ENCODE measurements at places on chromosomes 11 and 22.

GRCh38 chr11:92022499-92022898 is 202.1 kb upstream of the FAT3 start:
- DNase-seq, result no peak

- no peak for DNase-seq
These were observed 100.7 kb upstream of the SEZ6L start for GRCh38 chr22:26068571-26068970.

- DNase-seq, result no peak
These were observed 25.4 kb downstream of the CNTF start for GRCh38 chr11:58647866-58648265.

DNA sequence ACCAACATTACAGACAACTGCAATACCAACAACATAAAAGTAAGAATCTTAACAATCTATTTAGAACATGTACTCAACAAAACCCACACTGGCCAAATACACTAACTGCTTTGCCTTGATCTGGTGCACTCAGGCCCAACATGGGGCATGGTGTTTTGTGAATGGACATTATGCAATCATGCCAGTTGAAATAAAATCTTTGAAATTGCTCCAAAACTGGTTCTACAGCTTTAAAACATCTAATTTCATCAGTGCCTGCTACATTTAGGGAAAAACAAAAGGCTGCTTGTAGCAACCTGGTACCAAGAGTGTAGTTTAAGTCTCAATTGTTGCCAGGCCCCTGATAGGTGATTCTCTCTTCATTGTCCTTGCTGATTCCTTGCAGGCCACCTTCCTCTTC is 3.3 kb upstream of the CTR9 start:
- no peak for DNase-seq

- no peak for DNase-seq
These were observed 15.0 kb downstream of the IPO7 start for GRCh38 chr11:9399466-9399865.

Measured in stimulated activated CD4-positive, alpha-beta T cell treated with anti-CD3 and anti-CD28 coated beads, Interleukin-12 subunit alpha, Interleukin-12 subunit beta, amount 100 ng/mL, for 4 hours (primary cell).